Natural killer cell (primary cell): ENCODE measurements at places on chromosomes 6 and 20.

- peak; percentile 12 for DNase-seq
Measured at GRCh38 chr6:108622641-108623298, 62.1 kb downstream of the FOXO3 start.

- DNase-seq: no peak
Measured at GRCh38 chr20:41499064-41499463, 119.1 kb downstream of the CHD6 start.

- no peak for DNase-seq
Measured at GRCh38 chr6:21586740-21587178, 6.8 kb upstream of the SOX4 start.

GRCh38 chr6:136761227-136761922 is 30.9 kb downstream of the MAP3K5 start:
- DNase-seq: peak; percentile 61

GRCh38 chr20:37726971-37727956 is 33.4 kb downstream of the CTNNBL1 start:
- DNase-seq: no peak
